Naive thymus-derived CD8-positive, alpha-beta T cell (primary cell): ENCODE measurements at places on chromosomes 16 and 17.

- DNase-seq = no peak
Observed at GRCh38 chr16:31079342-31079944, 5.2 kb downstream of the ZNF646 start.

DNA sequence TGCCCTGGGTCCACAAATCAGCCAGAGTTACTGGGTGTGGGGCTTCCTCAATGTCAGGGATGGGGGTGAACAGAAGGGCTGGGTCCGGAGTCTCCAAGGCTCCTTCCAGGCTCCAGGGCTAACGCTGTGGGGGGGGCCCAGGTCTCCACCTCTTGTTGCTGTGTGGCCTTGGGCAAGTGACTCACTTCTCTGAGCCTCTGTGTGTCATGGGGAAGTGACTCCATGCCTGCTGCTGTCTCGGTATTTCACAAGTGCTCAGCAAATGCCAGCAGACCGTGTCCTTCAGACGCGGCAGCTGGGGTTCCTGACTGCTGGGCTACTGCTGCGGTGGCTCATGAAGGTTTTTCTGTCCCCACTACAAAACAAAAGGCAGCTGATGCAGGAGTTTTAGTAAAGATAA is 26.6 kb downstream of the JPH3 start:
- DNase-seq = no peak

- no peak for DNase-seq
Observed at GRCh38 chr16:74951681-74952080, 33.2 kb downstream of the WDR59 start.

- peak; percentile 74 for DNase-seq
Observed at GRCh38 chr17:74862108-74862901, 2.6 kb upstream of the GRIN2C start.

GRCh38 chr17:1493291-1493980 is 950 bp upstream of the MYO1C start:
- no peak for DNase-seq

DNA sequence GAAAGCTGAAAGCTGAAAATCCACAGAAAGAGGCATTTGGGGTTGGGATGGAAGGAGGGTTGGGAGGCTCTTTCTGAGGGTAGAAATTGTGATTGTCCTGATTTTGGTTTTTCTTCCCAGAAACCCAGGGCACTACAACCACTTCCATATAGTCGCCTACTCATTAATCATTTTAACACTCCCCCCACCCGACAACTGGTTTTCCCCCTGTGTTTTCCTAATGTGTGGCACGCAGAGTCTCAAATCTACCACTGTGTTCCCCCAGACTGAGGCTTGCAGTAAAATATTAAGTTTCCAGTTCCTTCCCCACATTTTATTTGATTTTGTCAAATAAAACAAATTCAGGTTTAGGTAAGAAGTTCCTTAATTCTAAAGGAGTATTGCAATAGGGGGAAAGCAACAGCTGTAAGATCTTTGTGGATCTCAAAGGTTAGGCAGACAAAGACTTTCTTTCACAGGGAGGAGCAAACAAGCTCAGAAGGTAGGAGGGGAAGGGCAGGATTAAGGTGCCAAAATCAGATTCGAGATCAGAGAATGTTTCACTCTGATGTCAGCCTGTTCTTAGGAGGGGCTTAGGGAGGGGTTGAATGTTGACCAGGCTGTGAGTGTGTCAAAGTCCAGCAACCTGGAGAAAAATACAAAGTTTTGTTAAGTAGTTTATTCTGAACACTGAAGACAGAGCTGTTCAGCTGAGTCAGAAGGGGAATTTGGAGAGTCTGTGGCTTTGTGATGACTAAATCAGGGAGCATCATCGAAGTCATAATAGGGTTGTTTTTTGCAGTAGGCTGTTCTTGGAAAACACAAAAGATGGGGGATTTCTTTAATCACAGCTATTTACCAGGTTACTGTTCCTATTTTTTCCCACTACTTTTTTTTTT is 3.6 kb downstream of the ZNF267 start:
- DNase-seq = no peak

DNA sequence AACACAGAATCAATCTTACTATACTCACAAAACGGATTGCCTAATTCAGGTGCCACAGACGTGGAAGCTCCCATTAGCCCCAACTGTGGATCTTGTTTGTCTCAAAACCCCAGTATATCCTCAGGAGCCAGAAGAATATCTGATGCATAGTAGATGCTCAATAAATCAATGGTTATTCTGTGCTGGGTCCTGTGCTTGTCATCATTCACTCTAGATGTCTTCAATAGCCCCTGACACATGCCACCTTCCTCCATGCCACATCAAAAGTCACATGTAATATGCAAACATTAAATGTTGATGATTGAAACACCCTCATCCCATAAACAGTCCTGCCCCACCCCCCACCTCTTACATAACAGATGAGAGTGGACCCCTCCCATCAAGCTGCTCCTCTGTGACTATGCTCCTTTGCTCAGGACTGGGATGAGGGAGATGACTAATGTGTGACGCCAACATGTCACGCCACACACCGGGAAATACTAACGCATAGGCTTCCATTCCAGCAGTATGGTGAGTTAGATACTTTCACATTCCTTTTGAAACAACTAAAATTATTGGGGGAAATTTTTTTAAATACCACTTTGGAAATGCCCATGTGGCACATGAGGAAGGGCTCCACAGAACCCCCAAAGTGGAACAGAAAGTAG is 267.6 kb upstream of the SDK2 start:
- no peak for DNase-seq

DNA sequence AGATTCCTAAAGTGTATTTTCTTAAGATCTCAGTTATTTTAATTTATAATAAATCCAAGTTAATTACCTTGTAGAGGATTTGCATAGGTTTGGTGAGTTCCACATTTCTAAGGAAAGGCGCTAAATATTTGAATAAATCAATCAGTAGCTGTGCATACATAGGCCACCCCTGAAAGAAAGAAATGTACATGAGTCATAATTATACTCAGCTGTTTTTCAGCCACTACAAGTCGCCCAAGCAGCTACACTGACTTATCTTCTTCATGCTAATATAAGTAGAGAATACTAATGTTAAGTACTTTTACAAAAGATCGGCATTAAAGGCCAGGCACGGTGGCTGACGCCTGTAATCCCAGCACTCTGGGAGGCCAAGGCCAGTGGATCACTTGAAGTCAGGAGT is 14.9 kb downstream of the SETD6 start:
- DNase-seq = no peak
